ENCODE measurements at places on chromosomes 1 and 21.

DNA sequence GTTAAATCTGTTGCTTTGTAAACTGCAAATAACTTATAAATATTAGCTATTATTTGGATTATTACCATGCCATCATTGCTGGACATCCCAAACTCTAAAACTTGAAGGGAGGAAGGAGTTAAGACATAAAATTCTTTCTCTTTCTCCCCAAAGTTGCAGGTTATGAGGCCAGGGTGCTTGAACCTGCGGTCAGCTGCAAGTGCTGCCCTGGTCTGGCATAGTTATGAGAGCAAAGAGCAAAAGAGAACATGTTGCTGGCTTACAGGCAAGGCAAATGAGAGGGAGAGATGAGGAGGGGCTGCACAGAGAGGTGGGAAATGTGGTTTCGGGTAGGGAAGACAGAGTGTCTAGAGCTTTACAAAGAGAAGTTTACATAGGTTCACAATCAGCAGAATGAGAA is 30.8 kb downstream of the GADD45A start:
- no peak for DNase-seq

DNA sequence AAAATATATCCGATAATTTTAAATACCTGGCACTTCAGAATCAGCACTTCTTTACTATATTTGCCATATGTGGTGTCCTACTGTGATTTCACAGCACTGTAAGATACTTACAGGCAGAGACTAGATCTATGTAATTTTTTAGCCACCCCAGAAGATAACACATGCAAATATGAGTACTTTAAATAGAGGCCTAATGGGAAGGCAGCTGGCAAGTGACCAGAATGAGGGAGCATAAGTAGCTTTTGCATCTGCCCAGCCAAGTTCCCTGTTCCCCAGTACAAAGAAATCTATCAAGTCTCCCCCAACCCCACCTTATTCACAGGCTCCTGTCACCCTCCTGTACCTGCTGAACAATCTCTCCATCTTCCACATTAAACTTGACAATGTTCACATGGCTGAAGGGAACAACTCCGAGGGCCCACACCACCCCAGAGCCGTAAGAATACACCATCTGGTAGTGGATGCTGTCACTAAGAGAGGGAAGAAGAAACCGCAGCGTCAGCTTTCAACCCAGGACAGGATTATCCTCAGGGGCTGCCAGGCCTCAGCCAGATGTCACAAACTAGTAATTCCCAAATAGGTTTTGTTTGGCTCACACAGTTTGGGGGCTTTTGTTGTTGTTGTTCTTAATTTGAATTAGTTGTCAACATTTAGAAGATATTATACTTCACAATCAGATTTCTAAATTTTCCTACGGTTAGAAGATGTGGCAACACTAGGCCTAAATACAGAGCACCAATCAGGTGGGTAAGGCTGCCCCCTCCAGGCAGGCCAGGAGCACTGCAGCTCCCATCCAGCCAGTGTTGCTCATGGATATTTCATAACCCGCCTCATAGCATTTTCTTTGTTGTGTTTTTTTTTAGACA is 10.4 kb downstream of the EMC1 start:
- no peak for DNase-seq

DNA sequence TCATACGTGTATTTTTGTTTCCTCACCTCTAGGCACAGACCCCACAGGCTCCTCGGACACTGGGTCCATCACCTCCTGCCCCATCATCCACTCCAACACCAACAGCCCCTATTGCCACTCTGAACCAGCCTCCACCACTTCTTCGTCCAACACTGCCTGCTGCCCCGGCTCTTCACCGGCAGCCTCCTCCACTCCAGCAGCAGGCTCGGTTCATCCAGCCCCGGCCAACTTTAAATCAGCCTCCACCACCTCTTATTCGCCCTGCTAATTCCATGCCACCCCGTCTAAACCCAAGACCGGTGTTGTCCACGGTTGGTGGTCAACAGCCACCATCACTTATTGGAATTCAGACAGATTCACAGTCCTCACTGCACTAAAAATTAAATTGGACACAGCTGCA is 13.2 kb upstream of the TRAF5 start:
- no peak for DNase-seq

DNA sequence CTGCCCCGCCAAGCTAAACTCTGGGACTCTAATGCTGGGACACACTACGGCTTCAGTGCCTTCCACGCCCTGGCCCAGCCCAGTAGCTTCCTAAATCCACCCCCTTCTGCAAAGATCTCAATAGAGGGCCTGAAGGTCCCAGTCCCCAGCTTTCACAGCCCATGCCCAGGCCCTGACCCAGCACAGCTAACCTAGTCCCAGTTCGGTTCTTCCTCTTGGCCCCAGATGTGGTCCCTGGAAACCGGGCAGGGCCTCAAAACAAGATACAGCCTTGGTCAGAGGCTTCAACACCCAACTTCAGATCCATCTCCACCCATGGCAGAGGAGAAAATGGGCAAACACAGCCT is 646 bp upstream of the PDZK1IP1 start:
- no peak for DNase-seq

DNA sequence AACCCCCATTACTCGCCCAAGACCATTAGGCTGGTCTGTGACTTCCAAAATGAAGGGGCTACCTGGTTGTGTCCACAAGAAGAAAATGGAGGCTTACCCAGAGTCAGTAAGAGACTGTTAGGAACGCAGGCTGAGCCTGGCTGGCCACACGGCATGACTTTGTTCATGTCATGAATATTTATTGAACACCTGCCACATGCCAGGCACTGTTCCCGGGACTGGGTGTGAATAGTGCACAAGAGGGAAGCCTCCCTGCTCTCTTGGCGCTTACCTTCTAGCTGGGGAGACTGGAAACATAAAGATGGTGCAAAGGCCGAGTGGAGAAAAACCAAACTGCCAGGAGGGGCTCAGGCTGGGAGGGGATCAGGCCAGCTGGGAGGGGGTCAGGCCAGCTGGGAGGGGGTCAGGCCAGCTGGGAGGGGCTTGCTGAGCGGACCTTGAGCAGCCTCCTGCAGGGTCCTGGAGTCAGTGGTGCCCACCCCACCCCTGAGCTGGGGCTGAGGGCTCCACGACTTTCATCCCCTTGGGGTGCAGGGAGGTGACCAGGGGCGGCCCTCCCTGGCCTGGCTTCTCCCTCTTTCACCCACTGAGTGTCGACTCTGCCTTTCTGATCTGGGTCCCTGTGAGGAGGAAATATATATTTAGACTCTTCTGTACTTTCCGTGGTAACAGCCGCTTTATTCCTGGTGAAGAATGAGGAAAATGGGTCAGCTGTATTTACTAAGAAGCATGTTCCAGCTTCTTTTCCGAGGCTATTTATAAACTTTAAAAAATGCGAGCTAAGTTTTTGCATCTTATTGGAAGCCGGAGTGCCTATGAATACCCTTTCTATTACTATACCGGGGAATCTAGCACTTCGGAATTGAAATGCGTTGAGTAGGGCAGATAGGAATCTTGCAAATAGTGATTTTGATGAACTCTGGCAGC is 139.0 kb downstream of the CAMTA1 start:
- no peak for DNase-seq
